ENCODE measurements at places on chromosomes 6 and 20. TPM values are rescaled to one million over a fixed set of nuclear protein-coding genes. Genes with fewer than 3 reads are reported as not detected.

Gene MCCD1
- total RNA-seq = not detected

Gene IL17A
- not detected for total RNA-seq

Gene ALDH5A1
- total RNA-seq = 0.15 TPM

Gene DNAAF9
- total RNA-seq = 20.3 TPM

Gene EDN1
- 0.87 TPM for total RNA-seq

Gene YTHDF1
- total RNA-seq = 26.1 TPM

Gene TSHZ2
- 0.33 TPM for total RNA-seq

Gene HLA-DRB5
- total RNA-seq = 0.15 TPM

Gene APOBEC2
- not detected for total RNA-seq

Gene CALHM5
- 6.3 TPM for total RNA-seq

Gene C20orf204
- 0.99 TPM for total RNA-seq

Gene PET117
- 12.9 TPM for total RNA-seq

Gene KHDC1L
- total RNA-seq = not detected

Gene RBPJL
- total RNA-seq = not detected

Gene RHAG
- total RNA-seq = not detected

Gene BPIFA3
- total RNA-seq = not detected

Gene HSPA1L
- 1.5 TPM for total RNA-seq

Gene MATN4
- 0.33 TPM for total RNA-seq

Gene JARID2
- 8.9 TPM for total RNA-seq

Gene BCAS4
- total RNA-seq = 21.5 TPM

Gene SLC35F1
- under 0.01 TPM for total RNA-seq

Gene PSORS1C1
- 0.29 TPM for total RNA-seq

Gene ATP9A
- total RNA-seq = 69.4 TPM

Gene SEMG1
- total RNA-seq = not detected

Gene SNAI1
- total RNA-seq = 0.83 TPM

Gene C6orf52
- 0.50 TPM for total RNA-seq

Gene OPRM1
- total RNA-seq = not detected

Gene ZNF341
- total RNA-seq = 1.2 TPM

Gene PNLDC1
- total RNA-seq = not detected

Gene COL21A1
- total RNA-seq = 4.6 TPM

Gene BAK1
- total RNA-seq = 11.7 TPM

All from smooth muscle cell of trachea (primary cell).